ENCODE measurements at places on chromosomes 16 and 17.

GRCh38 chr17:59826706-59827453 lies 65.9 kb downstream of the TUBD1 start:
- no peak for DNase-seq

DNA sequence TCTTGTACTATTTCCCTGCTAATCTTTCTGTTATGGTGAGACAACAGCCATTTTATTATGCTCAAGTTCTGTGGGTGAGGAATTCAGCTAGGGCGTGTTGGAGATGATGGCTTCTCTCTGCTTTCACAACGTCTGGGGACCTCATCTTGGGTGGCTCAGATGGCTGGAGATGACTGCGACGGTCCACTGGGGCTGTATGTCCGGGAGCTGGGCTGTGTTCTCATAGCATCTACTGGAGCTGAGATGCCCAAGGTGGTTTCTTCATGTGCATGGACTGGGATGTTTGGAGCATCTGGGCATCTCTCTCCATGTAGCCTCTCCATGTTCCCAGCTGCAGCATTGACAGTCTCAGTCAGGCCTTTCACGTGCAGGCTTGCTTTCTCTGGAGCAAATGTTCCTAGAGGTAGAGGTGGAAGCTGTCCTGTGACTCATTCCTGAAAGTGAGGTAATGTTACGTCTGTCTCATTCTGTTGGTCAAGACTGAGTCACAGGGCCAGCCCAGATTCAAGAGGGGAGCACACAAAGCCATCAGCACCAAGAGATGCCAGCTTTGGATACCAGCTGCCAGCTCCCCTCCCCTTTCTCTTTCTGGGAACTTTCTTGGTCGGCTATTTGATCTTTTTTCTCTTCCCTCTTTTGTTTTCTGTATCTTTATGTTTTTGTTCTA lies 96.2 kb downstream of the RAP1GAP2 start:
- peak; percentile 12 for DNase-seq

DNA sequence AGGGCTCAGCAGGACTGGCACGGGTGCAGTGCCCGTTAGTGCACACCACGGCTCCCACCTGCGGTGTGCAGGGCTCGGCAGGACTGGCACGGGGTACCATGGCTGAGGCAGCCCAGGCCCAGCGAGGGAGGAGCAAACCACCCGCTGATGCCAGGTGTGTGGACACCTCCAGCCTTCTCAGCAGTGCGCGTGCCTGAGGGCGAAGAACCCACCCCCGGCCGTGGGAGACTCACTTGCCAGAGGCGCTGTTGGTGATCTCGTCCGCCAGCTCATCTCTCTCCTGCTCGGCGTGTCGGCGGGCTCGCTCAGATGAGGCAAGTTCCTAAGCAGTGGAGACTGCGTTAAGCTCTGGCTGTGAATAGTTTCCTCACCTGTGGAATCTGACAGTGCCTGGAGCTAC lies 45.4 kb downstream of the NDEL1 start:
- no peak for DNase-seq

DNA sequence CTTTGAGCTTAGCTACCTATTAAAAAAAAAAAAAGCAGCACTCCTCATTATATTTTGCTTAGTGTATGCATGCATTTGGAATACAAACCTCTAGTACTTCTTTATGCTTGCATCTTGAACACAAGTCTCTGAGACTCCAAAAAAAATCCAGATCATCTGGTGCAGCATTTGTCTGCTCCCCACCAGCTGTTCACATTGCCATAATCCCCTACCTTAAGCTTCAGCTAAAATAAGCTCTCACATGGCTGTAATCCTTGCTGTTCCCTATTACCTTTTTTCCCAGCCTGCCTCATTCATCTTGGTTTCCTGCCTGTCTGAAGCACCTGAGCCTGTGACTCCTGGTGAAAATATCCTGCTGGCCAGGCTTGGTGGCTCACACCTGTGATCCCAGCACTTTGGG lies 7.5 kb upstream of the NFATC2IP start:
- no peak for DNase-seq

DNA sequence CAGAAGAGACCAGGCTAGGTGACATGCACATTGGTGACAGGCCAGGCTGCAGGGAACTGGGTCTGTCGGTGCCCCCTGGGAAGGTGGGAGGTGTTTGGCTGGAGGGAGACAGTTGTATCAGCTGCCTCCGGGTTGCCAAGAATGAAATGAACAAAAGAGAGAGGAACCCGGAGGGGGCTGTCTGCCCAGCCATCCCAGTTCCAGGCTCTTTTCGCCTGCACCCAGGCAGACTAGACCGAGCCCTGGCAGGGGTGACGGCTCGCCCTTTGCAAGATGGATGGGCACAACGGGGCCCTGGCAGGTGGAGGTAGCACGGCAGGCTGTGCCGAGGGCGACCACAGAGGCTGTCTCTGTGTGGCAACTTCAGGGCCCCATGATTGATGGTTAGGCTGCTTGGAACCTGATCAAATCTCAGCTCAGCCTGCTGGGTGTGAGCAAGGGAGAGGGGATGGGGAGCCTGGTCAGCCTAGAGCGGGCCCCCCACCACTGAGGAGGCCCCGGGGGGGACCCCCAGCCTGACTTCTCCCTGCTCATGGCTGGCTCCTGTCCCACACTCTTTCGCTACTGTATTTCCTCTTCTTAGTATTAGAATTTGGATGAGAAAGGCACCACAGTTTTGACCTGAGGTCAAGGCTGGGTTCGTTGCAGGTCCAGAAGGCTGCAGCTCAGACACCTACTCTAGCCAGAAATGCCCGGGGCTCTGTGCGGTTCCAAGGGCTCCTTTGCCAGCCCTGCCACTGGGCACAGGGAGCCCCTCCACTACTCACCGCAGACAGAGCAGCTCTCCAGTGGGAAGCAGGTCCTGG lies 118.9 kb upstream of the CHMP6 start:
- no peak for DNase-seq
